ENCODE measurements at places on chromosomes 2 and 18.

- no peak for DNase-seq
Measured at GRCh38 chr18:35455926-35456763, 41.6 kb downstream of the INO80C start.

GRCh38 chr2:227252831-227253230 lies 72.2 kb upstream of the MFF start:
- no peak for DNase-seq

DNA sequence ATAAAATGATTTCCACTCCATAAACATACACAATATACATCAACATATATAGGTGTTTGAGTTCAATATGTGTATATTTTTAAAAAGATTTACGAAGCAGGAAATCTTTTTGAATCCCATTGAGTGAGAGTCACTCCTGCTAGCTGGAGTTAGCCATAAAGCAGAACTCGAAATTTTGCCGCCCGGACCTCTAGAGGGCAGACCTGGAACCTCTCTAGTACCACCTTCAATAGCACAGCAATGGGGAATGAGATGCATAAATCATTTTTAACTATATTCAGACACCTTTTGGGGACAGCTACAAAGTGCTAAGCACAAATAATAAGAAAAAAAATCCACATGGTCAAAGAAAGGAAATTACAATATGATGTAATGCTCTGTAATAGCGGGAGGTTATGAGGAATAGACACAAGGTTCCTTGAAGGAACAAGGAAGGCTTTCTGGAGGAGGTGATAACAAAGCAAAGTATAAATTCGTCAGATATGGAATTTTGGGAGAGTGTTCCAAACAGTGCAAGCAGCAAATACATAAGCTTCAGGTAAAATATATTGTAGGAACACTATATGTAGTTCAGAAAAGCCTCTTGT lies 533.4 kb downstream of the ERBB4 start:
- DNase-seq: no peak

DNA sequence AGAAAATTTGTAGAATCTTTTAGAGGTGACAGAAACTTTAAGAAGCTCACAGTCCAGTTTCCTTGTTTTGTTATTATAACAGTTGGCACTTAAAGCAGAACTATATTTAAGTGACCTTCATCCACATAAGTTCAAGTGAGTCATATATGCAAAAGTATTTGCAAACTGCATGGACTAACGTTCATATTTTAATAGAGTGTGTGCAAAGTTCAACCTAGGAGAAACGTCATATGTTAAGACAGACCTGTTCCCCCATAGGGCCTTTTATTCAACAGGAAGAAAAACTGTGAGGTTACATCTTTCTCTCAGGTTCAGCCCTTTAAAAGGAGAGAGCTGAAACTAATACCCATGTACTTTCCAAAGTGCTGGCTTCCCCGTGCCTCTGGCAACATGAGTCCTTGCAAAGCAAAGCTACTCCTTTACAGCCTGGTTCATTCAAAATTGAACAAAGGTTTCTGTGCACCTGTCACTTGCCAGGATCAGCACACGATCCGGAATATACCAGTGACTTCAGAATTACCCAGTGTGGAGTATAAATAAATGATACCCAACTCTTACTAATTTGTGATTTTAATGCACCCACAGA lies 280.0 kb upstream of the RAB12 start:
- no peak for DNase-seq

- no peak for DNase-seq
Measured at GRCh38 chr2:220994846-220995245, 577.3 kb downstream of the EPHA4 start.

GRCh38 chr2:112121682-112122254 lies 16.4 kb upstream of the FBLN7 start:
- DNase-seq: no peak

All from stimulated activated CD4-positive, alpha-beta T cell treated with anti-CD3 and anti-CD28 coated beads, TNF-alpha, amount 100 ng/mL, for 24 hours (primary cell).